ENCODE measurements at places on chromosomes 7 and 10. TPM values are rescaled to one million over a fixed set of nuclear protein-coding genes. Genes with fewer than 3 reads are reported as not detected.

Gene NODAL
- total RNA-seq: not detected

Gene RNF133
- total RNA-seq: 0.36 TPM

Gene TAX1BP1
- total RNA-seq: 109 TPM

Gene PNLIPRP2
- not detected for total RNA-seq

Gene SLC26A3
- total RNA-seq: 4.8 TPM

Gene MALRD1
- 2.1 TPM for total RNA-seq

Gene LLCFC1
- not detected for total RNA-seq

Gene PLEKHS1
- total RNA-seq: not detected

Gene C10orf53
- total RNA-seq: not detected

Gene VSTM4
- total RNA-seq: 9.6 TPM

Gene STAG3
- total RNA-seq: not detected

Gene CEP55
- total RNA-seq: not detected

Gene PON3
- 1.7 TPM for total RNA-seq

Gene AGAP3
- 36.4 TPM for total RNA-seq

Gene CFTR
- 0.33 TPM for total RNA-seq

Gene CLDN4
- total RNA-seq: 0.71 TPM

Gene WDR86
- 14.4 TPM for total RNA-seq

Gene HECW1
- 1.5 TPM for total RNA-seq

Gene PKD2L1
- total RNA-seq: not detected

Gene CALML3
- not detected for total RNA-seq

Gene FGL2
- total RNA-seq: 79.6 TPM

Gene DCLRE1A
- 7.5 TPM for total RNA-seq

Gene CHAT
- total RNA-seq: not detected

Gene SSC4D
- 3.6 TPM for total RNA-seq

Gene COPG2
- 11.7 TPM for total RNA-seq

Gene ZNF804B
- 0.41 TPM for total RNA-seq
